ENCODE measurements at places on chromosomes 6 and 20.
A peak's percentile ranks its signal among the peaks of the same experiment; 100 is the strongest.

DNA sequence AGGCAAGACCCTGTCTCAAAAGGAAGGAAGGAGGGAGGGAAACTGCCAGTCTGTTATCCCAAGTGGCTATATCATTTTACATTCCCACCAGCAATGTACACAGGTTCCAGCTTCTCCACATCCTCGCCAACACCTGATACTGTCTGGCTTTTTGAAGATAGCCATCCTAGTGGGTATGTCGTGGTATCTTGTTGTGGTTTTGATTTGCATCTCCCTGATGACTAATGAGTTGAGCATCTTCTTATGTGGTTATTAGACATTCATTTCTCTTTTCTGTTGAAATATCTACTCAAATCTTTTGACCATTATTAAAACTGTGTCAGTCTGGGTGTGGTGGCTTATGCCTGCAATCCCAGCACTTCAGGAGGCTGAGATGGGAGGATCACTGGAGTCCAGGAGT is 47.9 kb upstream of the ARID1B start:
- DNase-seq: peak; percentile 17

- no peak for DNase-seq
Observed at GRCh38 chr20:57656252-57656820, 36.1 kb upstream of the ZBP1 start.

GRCh38 chr6:111997853-111998208 is 56.1 kb upstream of the CCN6 start:
- DNase-seq: no peak

- peak; percentile 41 for DNase-seq
Observed at GRCh38 chr6:132400883-132401617, at the start of gene MOXD1. Gene MOXD1 (minus strand): TSS chr6:132401475. CDS start chr6:132401426, 49 bp downstream.

DNA sequence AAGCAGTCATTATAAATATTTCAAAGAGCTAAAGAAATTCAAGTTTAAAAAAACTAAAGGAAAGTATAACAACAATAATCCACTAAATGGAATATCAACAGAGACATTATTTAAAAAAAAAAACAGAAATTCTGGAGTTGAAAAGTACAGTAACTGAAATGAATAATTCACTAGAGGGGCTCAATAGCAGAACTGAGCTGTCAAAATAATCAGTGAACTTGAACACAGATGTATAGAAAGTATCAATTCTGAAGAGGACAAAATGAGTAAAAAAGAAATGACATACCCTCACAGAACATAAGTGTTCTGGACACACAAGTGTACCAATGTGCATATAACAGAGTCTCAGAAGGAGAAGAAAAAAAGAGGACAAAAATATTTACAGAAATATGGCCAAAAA is 191.6 kb upstream of the RUNX2 start:
- DNase-seq: no peak

GRCh38 chr20:13125486-13125885 is 95.6 kb upstream of the ISM1 start:
- no peak for DNase-seq

DNA sequence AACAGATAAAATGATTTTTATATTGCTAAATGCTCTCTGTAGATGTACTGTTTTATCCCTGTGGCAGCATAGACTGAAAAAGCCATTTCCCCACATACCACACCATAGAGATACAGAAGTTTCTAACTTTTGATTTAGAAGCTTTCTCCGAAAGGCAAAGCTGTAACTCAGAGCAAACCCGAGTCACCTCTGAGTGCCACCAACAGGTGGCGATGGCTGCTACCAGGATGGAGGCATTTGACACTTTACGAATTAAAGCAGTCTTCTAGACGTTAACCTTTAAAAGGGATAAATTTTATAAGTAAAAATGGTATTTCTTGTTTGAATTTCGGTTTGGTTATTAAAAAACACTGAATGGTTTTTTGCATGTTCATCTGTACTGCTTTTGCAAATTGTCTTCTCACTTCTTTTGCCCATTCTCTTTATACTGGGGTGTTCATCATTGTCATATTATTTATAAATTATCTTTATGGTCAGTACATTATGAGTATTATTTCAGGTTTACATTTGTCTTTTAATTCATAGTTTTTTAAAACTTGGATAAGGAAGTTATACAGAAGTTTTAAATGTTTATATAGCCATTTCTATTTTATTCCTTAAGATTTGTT is 201.0 kb upstream of the CEP162 start:
- DNase-seq: peak; percentile 31

- no peak for DNase-seq
Observed at GRCh38 chr6:7237653-7238188, 75.3 kb downstream of the SSR1 start.

DNA sequence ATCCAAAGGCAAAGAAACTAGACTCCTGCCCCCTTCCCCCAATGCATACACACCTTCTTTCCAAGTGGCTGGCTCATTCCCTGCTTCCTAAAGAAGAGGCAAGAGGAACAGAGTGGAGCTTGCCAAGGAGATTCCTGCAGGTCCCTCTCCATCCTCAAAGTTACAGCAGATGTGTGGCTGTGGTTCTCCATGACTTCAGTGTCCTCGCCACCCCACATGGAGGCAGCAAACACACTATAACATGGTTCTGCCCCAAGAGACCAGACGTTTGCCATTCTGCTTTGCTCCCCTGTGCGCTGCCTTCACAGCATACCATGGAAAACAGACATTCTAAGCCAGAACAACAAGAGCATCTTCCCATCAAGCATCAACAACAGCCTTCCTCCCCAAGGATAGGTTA is 84.4 kb downstream of the BACH2 start:
- DNase-seq: no peak

DNA sequence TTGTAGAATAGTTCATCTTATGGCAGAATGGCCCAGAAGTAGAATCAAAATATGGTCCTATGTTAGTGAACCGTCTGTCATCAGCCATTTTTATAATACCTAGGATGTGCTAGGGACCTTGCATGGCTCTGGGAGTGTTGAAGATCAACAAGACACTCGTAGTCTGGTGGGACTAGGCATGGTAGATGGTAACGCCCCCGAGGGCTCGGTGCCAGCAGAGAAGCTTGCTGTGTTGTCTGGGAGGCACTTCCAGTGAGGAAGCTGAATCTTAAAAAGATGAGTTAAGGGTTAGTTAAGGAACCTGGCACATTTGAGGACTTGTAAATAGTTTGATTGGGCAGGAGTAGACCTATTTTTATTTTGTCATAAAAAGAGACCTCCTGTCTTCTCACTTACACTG is 82.4 kb downstream of the MAP3K4 start:
- DNase-seq: no peak

DNA sequence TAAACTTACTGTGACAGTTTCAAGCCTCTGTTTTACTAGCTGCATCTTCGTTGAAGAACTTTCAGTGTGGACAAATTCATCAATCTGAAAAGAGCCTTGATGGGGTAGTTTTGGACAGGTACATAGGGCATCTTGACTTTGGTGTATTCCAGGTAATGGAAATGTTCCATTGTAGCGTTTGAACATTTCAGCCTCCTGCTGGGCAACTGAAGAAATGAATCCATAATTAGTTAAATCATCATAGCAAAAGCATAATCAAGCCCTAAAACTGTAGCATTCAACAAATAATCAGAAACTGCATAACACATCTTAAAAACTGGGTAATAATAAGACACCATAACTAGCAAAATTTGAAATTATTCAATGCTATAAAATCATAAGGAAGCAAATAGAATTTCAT is 86.2 kb downstream of the AHI1 start:
- no peak for DNase-seq

DNA sequence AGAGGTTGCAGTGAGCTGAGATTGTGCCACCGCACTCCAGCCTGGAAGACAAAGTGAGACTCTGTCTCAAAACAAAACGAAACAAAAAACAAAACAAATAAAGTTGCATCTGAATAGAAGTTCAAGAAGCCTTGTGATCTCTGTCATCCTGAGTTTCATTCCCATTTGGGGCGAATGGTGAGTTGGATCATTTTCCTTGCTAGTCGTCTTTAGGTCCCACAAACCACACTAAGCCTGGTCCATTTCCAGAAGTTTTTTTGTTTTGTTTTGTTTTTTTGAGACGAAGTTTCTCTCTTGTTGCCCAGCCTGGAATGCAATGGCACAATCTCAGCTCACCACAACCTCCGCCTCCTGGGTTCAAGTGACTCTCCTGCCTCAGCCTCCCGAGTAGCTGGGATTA is 33.8 kb downstream of the ZNF217 start:
- DNase-seq: no peak

GRCh38 chr20:18056174-18057100 is 1.3 kb downstream of the OVOL2 start:
- no peak for DNase-seq

DNA sequence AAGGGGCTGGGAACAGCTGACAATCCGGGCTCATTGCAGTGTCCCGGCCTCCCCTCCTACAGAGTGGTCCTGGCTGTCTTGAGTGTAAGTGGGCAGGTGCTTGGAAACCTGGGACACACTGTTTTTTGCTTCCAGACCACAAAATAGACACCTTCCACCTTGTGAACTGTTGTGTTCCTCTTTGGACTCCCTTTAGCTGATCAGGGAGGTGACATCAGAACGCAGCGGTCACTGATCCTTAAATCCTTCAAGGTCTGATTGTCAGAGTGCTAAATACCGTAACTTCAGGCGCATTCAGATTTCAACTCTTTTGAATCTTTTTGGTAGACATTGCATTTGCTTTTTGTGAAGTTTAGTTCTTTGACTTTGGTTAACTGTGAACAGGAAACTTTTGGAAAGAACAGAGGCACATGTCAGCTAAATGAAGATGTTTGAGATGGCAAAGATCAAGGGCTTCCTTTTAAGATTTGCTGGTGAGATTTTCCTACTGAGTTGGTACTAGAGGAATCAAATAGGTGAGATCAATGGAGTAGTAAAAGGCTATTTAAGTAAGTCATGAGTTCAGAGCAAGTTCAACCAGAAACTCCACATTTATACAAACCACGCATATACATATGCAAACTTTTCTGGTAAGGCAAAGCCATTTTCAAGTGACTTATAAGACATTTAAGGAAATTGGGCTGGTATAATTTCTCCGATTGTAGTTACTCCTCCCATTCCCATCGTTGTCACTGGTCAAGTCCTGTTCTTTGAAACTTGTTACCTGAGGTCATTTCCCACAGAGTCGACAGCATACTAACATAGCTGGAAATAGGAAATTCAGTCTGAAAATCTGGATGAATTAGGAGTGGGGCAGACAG is 6.3 kb downstream of the PPP1R3G start:
- no peak for DNase-seq

GRCh38 chr6:11740875-11741274 is 37.7 kb downstream of the ADTRP start:
- no peak for DNase-seq

DNA sequence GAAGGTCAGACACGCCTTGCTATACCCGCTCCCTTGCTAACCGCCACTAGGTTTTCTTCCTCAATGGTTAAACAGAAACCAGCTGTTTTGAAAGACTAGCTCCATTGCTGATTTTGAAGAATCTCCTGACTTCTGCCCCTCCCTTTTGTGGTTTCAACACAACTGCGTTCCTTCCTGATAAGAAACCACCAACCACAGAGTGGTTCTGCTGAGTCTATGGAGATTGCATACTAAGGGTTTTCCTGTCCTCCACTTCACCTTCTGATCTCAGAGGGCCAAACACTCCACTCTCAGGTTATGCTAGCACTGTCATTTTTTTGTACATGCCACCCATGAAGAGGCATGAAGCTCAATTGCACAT is 207.9 kb downstream of the MYLK4 start:
- DNase-seq: peak; percentile 23

GRCh38 chr6:48973491-48973890 is 489.6 kb downstream of the MMUT start:
- no peak for DNase-seq

DNA sequence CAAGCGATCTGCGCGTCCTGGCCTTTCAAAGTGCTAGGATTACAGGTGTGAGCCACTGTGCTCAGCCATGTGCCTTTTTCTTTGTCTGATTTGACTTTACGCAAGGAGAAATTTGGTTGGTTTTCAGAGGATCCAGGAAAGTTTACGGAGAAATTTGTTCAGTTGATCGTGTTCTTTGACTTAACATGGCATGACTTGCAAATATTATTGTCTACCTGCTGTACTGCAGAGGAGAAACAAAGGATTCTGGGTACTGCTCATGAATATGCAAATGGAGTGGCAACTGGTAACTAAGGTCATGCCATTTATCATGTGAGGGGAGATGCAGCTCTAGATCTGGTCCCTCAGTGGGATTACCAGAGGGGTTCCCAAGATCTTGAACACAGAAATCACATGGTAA is 68.8 kb upstream of the CHD6 start:
- no peak for DNase-seq

DNA sequence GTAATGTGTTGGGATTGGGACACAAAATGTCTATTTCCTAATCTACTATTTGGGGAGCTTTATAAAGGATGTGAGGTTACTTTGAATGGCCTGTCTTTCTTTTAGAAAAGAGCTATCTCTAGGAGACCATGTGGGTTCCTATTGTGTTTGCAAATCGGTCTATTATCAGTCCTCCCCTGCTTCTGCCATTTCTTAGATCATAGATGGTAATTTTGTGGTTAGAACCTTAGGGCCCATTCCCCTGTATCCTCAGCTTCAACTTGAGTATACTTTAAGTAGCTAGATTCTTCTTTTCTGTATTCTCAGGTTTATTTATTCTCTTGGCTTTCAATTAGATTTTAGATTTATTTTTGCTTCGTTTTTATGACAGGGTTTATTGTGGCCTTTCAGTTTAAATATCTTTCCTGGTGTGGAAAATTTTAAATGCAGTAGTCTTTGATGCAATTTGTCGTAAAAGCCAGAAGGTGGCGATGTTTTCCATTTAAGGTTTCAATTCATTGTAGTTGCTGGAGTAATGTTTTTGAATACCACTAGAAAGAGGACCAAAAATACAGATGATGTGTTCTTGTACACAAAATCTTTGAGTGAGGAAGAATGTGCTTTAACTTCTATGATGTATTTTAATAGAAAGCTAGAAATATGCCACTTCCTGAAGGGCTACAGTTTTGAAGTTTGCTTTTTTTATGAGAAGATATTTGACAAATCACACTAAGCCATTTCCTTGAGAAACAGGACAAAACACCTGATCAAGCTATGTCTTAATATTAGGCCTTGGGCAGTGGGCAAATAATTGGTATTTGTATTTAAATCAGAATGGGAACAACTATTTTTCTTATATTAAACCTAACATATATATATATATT is 20.3 kb downstream of the TBPL1 start:
- peak; percentile 33 for DNase-seq

DNA sequence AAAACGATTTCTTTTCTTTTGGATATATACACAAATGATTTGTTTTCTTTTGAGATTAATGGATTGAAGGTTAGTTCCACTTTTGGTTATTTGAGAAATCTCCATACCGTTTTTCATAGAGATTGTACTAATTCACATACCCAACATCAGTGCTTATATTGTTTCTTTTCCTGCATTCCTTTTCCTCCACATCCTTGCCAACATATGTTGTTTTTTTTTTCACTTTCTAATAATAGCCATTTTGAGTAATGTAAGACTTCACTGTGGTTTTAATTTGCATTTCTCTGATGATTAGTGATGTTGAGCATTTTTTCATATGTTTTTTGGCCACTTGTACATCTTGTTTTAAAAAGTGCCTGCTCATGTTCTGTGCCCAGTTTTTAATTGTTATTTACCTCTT is 846.4 kb upstream of the EYS start:
- DNase-seq: no peak

GRCh38 chr20:33650111-33650752 is 11.9 kb upstream of the C20orf144 start:
- no peak for DNase-seq

All from HTR-8/SVneo (cell line).